ENCODE measurements at places on chromosomes 2 and 18.
A peak's percentile ranks its signal among the peaks of the same experiment; 100 is the strongest.

- DNase-seq = no peak
Observed at GRCh38 chr2:128472789-128473174, 154.1 kb upstream of the HS6ST1 start.

GRCh38 chr18:14941256-14941655 is 193.3 kb downstream of the ANKRD30B start:
- no peak for DNase-seq

DNA sequence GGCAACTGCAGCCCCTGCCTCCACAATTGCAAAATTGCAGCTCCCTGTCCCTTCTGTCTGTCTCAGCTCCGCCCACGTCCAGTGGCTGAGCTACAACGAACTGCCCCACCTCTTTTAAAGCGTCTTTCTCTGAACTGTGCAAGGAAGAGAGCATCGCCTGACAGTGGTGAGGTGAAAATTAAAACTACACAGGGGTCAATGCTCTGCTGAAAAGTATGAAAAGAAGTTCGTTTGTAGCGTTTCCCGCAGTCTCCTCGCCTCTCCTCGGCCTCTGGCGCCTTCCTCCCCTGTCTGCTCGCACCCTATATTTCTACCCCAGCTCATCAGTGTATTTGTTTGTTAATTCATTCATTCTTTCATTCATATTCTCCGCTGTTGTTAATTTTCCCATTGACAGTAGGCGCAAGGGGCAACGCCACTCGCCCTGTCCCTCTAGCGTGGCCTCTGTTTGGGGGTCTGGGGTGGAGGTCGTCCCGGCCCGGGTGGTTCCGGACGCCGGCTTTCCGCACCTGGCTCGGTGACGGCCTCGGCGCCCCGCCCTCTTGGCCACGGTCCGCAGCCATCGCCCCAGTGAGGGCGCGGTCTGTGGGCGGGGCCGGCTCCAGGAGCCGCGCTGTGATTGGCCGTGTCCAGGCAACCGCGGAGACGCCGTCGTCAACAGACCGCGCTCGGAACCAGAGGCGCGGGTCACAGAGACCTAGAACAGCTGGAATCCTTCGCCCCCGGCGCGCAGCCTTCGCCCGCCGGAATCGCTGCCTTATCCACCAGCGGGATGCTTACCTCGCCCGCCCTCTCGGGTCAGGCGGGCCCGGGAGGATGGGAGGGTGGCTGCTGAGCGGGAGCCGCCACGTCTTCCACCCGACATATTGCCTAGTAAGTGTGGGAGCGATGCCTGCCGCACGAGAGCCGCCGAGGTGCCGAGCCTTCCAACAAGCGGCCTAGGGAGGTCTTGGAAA is at the start of gene VWA3B:
Gene VWA3B (plus strand): TSS at position 677 of the 956 bp plus-strand sequence. CDS start 5,926 bp downstream, outside the sequence.
- peak; percentile 7 for DNase-seq

- no peak for DNase-seq
Observed at GRCh38 chr2:68812251-68812650, 58.9 kb downstream of the BMP10 start.

DNA sequence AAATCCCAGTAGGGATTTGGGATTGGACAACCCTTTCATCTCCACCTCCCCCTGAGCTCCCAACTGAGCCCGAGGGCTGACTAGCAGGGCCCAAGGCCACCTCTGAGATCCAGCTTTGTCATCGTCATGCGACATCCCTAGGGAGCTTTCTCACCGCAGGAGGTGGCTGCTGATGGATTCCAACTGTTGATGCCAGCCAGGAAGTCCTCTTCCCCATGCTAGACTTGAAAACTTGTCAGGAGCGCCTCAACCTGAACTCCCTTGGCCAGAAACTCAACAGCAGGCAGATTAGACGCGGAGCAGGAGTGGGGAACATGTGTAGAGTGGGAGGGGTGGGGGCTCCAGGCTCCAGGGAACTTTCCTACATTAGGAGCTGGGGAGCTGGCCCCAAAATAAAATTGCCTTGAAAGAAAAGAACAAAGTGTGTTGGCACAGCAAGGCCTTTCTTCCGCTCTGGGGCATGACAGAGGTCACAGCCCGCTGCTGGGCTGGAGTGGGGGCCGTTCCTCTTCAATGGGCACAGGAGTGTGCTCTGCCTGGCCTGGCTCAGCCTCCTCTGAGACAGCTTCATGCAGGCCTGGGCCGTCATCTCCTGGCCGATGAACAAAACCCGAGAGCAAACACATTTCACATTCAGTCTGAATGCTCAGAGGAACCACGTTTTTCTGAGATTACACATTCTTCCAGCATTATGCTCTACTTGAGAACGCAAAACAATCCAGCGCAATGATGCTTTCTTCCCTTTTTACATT is 34.5 kb downstream of the EMILIN2 start:
- DNase-seq = no peak

GRCh38 chr18:21632393-21632792 is 20.3 kb downstream of the SNRPD1 start:
- no peak for DNase-seq

DNA sequence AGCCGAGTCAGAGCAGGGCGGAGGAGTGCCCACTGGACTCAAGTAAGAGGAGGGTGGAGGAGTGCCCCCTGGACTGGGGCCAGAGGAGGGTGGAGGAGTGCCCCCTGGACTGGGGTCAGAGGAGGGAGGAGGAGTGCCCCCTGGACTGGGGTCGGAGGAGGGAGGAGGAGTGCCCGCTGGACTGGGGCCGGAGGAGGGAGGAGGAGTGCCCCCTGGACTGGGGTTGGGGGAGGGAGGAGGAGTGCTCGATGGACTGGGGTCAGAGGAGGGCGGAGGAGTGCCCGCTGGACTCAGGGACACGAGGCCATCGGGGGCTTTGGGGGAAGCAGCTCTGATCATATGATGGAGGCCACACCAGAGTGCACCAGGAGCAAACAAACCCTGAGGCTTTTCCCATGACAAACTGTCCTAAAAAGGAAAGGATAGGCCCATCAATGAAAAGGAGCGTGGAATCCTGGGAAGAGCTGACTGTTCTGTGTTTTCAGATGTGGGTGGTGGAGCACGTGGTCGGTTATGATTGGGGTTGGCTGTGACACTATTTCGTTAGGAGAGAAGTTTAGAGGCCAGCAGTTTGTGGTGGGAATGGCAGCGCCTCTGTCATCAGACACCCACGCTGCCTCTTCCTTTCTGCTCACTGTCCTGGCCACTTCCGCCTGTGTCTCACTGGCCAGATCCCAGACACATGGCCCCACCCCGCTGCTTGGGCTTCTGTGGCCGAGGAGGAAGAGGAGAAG is 24.5 kb upstream of the HPCAL1 start:
- no peak for DNase-seq

Data from activated T-cell treated with anti-CD3 and anti-CD28 coated beads for 4 hours (primary cell).